ENCODE measurements at places on chromosomes 13 and 19.

GRCh38 chr13:75324413-75324940 lies 157.5 kb downstream of the TBC1D4 start:
- no peak for DNase-seq

DNA sequence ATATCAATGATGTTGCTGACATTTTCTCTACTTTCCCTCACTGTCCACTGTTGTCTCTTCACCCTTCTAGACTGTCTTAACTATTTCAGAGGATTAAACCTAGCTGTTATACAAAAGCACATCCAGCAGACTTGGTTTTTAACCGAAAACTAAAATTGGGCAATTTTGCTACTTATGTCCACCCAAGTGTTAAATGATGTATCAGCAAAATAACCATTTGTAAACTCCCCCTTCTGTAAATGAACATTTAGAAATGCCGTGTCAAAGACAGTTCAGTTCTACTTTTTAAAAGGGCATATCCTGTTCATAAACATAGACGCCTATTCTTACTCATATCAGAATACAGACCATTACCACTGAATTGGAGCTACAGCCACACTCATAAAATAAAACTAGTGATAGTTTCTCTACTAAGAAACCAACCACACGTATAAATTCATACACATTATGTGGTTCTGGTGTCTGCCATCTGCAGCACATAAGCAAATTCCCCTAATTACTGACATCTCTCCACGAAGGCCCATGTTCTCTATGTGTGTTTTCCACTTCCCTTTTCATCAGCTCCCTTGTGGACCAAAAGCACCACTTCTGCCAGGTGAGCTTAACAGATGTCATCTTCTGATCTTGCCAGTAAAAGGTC lies 1091.8 kb downstream of the PCDH9 start:
- DNase-seq = no peak

DNA sequence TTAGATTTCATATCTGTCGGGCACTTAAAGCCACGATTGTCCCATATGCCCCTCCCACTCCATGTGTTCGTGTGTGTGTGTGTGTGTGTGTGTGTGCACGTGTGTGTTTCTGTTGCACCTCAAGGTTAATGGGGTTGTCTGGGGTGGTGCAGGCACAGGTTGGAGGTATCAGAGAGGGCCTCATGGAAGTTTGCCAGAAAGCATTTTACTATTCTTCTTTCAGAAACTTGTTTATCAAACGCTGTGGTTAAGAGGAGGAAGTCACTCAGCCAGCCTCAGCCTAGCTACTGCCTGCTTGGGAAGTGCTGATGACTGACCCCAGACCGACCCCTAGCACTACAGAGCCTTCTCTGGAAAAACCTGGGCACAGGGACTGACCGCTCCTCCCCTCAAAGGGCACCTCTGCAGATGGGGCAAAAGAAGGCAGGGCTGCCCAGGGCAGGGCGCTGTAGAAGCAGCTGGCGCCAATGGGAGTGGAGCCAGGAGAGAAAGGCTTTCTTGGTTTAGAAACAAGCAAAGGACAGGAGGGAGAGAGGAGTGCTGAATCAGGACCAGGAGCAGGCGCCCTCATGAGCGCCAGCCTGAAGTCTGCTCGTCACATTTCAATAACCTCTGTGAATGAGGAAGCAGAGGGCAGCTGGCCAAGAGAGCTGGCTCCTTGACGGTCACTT lies 3.9 kb downstream of the SIAH3 start:
- DNase-seq = no peak

- no peak for DNase-seq
Observed at GRCh38 chr13:98772794-98773452, 20.5 kb upstream of the SLC15A1 start.

- DNase-seq = no peak
Observed at GRCh38 chr13:80339563-80339911, 1.4 kb downstream of the SPRY2 start.

Measured in stimulated activated CD4-positive, alpha-beta T cell treated with anti-CD3 and anti-CD28 coated beads, TNF-alpha, amount 100 ng/mL, for 1 hour (primary cell).